ENCODE measurements at places on chromosomes 7 and 10.

- no peak for DNase-seq
Measured at GRCh38 chr7:142066536-142066935, 45.0 kb upstream of the MGAM2 start.

DNA sequence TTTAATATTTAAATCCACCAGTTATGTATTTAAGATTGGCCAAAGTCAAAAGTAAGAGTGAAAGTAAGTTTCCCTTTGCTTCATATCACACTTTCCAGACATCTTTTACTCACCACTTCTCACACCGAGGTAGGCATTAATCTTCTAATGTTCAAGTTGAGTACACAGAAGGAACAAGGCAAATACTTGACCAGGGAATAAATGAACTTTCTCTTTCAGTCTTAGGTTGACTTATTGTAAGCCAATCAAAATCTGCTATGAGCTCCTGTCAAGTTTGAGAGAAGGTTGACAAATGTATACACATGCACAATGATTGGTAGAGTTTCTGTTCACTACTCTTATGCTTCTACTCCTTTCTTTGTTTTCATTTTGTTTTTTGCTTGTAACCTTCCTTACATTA, 842.5 kb downstream of the REEP3 start:
- DNase-seq: no peak

- DNase-seq: no peak
Measured at GRCh38 chr7:55554038-55554437, 18.3 kb downstream of the VOPP1 start.

GRCh38 chr10:107425931-107426553, 261.5 kb upstream of the SORCS1 start:
- no peak for DNase-seq

GRCh38 chr7:1798191-1798590, 128.1 kb downstream of the ELFN1 start:
- no peak for DNase-seq

DNA sequence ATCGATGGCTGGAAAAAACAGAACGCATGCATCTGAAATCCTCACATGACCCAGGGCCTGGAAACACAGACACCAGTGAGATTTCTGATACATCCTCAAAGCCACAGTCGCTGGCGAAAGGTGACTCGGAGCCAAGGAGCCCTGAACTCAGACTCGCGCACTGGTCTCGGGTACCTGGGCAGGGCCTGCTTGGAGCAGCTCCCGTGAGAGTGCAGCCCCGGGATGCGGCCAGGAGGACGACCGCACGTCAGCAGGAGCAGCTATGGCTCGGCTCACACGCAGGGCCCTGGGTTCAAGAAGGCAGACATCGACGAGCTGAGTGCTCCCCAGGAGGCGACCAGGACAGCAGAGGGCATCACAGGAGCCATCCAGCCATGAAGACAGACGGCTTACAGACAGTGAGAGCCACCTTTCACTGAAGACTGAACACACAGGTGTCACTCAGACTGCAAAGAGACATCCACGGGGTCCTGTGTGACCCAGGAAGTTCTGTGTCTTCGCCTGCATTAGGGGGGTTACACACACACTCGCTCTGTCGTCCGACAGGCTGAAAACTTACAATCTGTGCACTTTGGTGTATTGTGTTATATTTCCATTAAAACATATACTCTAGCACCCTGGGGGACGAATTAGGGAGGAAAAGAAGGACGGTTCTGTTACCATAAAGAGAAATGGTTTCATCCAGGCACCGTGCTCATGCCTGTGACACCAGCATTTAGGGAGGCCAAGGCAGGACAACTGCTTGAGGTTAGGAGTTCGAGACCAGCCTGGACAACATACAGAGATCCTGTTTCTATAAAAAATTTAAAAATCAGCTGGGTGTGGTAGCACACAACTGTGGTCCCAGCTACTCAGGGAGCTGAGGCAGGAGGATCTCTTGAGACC, 227.7 kb downstream of the MAD1L1 start:
- DNase-seq: no peak

DNA sequence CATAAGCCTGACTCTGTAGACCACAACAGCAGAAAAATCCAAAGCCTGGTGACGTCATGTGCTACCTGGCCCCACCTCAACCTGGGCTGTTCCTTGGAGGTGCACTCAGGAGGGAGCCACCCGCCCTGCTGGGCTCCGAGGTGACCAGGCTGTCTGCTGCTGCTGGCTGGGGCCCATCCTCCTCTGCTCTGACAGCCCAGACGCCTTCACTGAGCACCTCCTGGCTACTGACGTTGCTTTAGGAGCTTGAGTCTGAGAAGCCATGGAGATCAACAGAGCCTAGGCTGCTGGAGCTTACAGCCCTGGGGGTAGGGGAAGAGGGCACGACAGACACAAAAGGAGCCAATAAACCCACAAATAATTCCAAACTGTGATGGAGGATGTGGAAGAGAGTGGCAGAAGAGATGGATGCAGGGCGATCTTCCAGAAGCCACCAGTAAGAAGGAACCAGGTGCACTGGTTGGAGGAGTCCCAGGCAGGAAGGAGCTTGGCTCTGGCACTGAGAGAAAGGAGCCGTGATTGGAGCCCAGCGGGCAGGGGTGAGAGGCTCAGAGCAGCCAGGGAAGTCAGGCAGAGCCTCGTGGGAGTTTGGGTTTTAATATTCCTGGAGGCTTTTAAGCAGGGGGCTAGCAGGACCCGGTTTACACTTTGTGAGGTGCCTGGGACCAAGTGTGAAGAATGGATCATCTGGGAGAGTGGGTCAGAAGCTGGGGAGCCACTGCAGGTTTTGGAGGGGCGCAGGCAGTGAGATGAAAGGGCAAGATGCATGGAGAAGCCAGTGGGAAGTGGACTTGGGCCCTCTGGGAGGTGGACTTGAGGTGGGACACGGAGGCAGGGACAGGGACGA, 1.7 kb upstream of the PTPRE start:
- DNase-seq: no peak

GRCh38 chr7:17304926-17305325, 6.5 kb downstream of the AHR start:
- no peak for DNase-seq

DNA sequence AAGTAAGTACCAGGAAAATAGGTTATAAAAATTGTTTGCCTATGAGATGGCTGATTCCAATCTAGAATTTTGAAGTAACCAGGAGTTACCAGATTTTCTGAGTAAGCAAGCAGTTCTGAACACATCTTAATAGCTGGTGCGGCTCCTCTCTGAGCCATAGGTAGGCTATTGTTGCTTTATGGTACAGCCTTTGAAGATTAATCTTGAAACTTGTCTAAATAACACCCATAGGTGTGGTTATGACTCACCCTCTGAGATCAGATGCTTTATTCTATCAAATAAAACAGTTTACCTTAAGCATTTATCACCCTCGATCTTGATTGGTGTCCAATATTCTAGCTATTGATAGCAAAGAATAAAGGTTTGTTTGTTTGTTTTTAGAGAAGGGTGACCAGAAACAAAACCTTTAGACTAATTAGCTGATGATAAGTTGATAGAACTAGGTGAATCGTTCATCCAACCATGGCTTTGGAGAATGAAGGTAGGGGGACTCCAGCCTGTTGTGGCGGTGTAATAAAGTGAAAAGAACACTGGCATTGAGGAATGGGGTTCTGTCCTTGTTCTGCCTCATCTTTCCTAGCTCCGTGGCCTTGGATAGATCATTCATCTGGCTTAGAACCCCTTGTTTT, 72.2 kb downstream of the VTI1A start:
- DNase-seq: no peak

DNA sequence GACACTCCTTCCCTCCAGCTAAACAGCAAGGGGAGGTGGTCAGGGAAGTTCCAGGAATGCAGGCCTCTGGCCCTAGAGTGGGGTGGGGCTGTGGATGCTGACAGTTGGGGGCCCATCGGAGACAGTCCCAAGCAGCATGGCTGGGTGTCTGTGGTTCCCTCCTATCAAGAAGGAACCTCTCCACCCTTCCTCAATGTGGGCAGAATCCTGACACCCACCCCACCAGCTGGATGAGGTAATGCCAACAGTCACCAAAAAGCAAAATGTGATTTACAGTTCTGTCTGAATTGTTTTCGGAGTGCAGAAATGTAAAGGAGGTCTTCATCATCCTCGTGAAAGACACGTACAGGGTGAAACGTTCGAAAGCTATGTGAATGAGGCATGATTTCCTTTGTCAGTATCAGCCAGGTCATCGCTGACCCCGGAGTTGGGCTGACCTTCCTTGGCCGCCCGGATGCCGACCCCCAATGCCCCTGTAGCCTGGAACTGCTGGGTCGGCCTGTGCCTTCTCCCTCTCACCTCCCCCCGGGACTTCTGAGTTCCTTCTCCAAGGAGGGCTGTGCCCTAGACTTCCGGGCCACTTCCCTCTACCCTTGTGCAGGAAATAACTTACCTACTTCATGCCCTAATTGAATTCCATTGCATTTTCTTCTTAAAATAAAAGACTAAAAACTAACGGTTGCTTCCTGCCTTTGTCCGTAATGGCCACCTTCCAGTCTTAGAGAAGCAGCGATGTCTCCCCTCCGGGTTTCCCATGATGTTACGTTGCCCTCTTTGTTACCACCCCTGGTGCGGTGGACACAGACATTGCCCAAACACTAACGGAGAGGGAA, 24.5 kb downstream of the FOXK1 start:
- no peak for DNase-seq

- DNase-seq: no peak
Measured at GRCh38 chr7:92056286-92056685, 78.0 kb downstream of the CYP51A1 start.

- DNase-seq: no peak
Measured at GRCh38 chr10:77317221-77317620, 320.4 kb downstream of the KCNMA1 start.

DNA sequence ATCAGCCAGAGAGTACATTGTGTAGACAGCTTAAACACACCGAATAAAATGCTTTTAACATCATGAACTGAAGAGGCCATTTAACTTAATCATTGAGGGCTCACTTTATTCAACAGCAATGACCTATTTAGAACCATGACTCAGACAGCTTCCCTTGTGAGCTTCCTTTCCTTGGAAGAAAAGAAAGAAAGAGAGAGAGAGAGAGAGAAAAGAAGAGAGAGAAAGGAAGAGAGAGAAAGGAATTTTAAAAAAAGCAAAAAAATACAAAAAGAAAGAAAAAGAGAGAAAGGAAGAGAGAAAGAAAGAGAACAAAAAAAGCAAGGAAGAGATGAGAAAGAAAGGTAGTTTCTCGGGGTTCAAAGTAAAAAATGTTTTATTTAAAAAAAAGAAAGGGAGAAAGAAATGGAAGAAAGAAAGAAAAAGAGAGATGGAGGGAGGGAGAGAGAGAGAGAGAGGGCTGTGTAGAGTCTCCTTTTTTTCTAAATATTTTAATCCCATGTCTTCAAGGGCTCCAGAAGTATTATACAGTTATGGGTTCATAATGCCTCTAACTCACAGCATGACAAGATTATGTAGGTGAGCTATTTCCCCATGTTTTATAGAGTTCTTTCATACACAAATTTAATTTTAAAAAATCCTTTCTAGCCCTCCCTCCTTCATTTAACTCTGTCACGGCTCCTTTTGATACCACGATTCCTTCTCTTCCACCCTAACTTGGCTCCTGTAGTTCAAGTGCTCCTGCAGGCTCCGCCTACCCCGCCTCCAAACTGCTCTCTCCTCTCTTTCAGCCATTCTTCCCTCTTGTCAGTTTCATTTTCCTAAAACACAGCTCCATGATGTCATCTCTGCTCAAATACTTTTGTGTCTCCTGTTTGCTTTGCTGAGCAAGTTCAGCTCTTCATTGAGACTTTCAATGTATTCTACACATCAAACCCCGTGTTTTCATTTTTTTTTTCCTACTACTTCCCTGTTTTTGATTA, 85.5 kb downstream of the PRTFDC1 start:
- DNase-seq: no peak

DNA sequence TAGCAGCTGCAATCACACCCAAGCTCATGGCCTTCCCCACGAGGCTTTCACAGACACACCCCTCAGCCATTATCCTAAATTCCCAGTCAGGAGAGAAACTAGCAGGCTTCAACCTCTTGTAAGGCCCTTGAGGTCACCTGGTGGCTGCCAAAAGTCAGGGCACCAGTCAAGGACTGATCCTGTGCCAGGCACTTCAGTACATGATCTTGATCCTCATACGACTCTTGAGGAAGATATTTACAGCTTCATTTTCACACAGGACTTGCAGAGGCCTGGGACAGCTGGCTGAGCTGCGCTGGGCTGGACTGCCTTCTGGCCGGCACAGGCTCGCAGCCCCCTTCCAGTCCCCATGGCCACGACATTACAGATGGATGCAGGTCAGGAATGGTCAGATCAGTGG, 8.8 kb downstream of the PDAP1 start:
- no peak for DNase-seq

DNA sequence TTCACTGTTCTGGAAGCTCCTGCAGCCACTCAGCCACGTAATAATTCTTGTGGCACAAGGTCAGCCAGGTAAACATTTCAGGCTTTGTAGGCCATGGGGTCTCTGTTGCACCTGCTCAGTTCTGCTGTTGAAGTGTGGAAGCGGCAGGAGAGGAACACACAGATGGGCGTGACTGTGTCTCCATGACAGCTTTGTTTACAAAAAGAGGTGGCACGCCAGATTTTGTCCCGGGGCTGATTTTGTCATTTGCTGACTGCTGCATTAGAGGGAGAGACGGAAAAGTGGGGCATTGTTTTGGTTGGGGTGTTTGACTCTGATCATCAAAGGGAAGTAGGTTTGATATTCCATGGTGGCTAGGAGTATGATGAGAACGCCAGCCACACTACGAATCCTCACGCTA, 103.1 kb downstream of the PRKAG2 start:
- DNase-seq: no peak

DNA sequence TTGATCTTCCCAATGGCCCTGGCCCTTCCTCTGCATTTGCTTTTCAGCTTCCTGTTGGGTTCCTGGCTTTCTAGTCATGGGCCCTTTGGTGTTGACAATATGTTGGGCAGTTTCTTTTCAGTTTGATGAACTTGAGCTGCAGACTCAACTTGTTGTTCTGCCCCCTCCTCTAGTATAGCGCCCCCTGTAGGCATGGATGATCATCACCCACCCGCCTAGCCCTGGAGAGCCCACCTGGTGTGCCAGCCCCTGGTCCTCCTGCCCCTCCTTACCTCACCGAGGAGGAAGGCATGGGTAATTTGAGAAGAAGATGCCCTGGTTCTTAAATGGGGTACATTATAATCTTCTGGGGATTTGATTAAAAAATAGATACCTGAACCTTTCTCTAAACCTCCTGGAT, 271.2 kb downstream of the SNX10 start:
- no peak for DNase-seq

- no peak for DNase-seq
Measured at GRCh38 chr10:71769279-71769823, 4.0 kb downstream of the VSIR start.

DNA sequence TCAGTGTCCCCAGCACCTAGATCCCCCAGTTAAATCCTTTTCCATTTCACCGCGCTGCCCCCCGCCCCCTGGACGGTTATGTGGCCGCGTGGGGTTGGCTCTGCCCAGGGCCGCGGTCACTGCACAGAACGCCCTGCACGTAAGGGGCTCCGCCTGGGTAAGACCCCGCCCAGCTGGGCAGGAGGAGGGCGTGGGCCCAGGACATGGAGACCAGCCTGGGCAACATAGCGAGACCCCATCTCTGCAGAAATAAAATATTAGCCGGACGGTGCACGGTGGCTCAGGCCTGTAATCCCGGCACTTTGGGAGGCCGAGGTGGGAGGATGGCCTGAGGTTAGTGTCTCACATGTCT, 650 bp upstream of the ZFAND2A start:
- no peak for DNase-seq
